D341Med (cell line): ENCODE measurements at places on chromosomes 2 and 18.

GRCh38 chr2:165202239-165202638, 1.6 kb downstream of the SCN3A start:
- no peak for DNase-seq

GRCh38 chr18:50507120-50507590, 52.7 kb upstream of the MAPK4 start:
- peak; percentile 53 for DNase-seq

- DNase-seq: no peak
Observed at GRCh38 chr2:23093513-23093912, 291.5 kb upstream of the KLHL29 start.

- no peak for DNase-seq
Observed at GRCh38 chr2:72949642-72950041, 32.3 kb downstream of the EMX1 start.

DNA sequence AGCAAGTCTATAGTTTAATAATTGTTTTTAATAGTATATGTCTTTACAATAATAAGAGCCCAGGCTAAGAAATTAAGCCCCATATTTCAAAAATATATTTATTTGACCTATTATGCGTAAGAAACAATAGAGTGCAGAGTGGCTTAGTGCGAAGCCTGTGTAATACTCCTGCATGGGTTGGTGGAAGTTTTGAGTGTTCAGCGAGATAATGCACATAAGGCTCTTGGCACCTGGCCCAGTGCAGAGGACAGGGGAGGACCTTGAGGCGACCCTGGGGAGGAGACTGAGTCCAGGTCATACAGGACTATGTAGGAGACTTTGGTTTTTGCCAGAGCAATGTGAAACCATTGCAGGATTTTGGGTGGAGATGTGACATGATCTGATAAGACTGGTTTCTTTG, 132.4 kb upstream of the ST6GAL2 start:
- DNase-seq: no peak

DNA sequence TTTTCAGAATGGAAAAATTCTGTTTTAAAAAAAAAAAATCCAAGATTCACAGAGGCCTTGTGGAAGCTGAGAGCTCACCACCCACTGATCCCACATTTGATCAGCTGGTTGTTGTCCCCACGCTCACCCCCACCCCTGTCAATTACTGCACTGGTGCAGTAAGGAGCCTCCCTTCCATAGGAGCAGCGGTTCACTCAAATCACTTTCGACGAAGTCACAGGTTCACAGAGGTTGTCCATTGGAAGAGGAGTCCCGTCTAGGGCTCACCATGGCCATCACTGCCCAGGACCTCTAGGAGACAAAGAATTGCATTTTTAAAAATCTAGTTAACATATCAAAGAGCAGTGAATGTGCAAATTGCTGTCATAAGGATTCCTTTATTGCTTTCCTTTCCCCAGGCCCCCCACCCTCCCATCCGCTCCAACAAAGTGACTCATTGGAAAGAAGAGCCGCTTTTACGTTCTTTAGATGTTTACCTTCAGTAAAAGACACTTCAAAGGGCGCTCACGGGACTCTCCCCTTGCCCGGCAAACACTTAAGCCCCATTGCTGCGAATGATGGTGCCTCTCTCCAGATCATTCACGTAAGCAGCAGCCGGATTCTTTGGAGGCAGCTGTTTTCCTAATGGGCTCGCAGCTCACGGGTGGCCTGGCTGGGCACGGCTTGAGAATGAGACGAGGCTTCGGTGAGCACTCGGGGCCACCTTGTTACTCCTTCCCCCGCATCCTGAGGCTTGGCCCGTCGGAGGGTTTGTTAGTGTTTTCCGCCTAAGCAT, 165.5 kb upstream of the SALL3 start:
- no peak for DNase-seq

- no peak for DNase-seq
Observed at GRCh38 chr2:129935118-129935517, 44.3 kb upstream of the RAB6C start.

DNA sequence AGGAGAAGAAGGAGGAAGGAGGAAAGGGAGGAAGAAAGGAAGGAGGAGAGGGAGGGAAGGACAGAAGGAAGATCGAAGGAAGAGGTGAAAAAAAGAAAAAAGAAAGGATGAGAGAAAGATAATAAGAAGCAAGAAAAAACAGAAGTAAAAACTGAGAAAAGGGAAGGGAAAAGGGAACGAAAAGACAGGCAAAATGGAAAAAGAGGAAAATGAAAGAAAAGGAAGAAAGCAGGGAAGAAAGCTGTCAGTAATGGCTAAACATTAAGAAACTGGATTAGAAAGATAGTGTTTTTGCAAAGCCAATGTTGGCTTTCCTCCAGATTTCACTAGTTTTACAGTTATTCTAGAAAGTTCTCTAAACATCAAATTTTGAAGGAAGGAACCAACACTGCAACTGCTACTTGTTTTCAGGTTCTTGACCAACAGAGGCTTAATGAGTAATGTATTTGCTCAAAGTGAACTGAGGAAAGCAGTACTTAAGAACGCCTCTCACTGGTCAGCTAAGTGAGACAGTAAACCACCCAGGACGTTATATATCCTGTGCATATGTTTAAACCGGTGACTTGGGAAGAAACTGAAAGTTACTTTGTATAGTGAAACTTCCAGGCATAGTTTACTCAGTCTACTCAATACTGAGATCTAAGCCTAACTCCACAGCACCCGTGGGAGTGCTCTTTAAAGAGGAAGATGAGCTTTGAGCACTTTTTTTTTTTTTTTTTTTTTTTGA, 286.2 kb upstream of the TRIB2 start:
- DNase-seq: no peak

- DNase-seq: no peak
Observed at GRCh38 chr18:7622721-7623120, 55.6 kb downstream of the PTPRM start.

GRCh38 chr2:27464443-27464842, 22.3 kb downstream of the KRTCAP3 start:
- no peak for DNase-seq

- no peak for DNase-seq
Observed at GRCh38 chr2:101740555-101740964, 43.1 kb downstream of the MAP4K4 start.

DNA sequence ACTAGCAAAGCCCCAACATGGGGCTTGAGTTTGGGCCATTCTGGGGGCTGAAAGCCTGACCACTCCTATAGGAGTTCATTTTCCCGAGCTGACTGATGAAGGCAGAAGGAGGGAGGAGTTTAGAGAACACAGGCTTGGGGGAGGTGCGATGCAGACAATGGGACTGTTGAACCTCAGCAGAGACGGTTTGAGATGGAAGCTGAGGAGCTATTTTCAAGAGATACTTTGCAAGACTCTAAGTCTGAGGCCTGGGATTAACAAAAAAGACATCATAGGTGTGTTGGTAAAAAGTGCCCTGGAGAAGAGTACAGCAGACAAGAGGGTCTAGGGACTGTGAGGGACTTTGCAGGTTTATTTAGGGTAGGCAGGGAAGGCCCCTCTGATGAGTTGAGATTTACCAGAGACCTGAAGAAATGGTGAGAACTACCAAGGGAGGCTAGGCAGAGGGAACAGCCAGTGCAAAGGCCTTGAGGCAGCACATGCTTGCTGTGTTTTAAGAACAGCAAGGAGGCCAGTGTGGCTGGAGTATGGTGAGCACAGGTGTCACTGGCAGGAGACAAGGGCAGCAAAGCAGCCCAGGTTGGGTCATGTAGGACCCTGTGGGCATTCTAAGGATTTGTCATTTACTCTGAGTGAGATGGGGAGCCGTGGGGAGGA, 31.6 kb downstream of the PCBP1 start:
- DNase-seq: no peak

DNA sequence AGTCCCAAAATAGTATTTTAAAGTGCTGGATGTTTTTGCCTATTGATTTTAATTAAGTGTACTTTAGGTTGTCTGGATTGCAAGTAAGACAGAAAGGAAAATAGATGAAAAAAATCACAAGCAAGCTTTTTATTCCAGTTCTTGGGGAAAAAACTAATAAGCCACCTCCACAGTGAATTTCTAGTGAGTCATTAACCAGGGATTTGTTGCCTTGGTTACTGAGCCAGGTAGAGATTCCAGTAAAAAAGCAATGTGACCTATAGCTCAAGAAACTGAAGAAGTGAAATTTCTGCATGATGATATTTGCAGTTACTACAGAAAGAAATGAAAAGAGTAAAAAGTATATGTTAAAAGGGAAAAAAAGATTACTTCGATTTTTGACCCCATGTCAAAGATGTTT, 160.6 kb downstream of the METTL4 start:
- DNase-seq: no peak

- no peak for DNase-seq
Observed at GRCh38 chr2:107687073-107687472, 139.6 kb upstream of the RGPD4 start.

- no peak for DNase-seq
Observed at GRCh38 chr2:20555954-20556353, 94.9 kb downstream of the HS1BP3 start.

DNA sequence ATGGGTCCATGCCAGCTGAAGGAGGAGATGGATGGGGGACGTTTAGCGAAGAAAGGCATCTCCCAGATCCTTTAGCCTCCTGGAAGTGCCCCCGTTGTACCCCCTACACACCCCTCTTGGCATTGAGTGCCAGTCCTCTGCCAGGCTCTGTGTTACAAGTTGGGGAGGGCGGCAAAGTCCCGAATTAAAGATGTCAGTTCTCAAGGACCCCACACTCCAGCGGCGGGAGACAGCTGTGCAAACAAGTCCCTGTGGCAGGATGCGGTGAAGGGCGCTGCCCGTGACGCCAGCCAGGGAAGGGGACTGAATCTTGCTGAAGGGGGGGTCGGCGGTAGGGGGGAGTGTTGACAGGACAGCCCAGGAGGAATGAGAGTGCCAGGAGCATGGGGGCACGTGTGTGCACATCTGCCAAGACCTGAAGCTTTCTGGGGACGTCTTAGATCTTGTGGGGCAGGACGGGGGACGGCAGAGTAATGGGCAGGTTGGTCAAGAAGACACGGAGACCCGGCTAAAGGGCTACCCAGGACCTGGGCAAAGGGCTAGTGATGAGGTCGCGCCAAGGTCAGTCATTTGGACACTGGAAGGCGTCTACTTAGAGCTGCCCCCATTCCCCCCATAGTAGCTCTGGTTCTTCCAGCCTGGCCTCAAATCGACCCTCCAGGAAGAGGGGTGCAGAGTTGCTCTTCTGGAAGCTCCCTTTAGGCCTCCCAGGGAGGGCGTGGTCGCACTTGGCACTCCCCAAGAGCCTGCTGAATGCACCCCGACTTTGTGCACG, 2.8 kb upstream of the CTDSP1 start:
- DNase-seq: peak; percentile 36

GRCh38 chr2:127091886-127092285, 15.1 kb downstream of the BIN1 start:
- DNase-seq: no peak

DNA sequence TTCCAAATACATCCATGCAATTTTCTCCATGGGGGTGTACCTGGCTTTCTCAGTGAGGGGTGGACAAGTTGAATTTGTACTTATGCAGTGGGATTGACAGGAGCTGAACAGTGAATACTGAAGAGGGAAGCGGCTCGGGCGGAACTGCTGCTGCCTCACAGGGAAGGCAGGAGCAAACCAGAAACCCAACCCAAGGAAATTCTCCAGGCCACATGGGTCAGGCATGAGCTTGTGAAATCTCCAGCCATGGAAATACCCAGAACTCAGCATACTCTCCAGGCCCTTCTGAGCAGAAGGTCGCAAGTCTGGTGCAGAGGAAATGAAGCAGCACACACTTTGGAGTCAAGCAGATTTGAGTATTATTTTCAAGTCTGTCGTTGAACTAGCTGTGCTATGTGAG, 26.5 kb upstream of the INO80C start:
- no peak for DNase-seq

- no peak for DNase-seq
Observed at GRCh38 chr2:191122638-191123294, 28.0 kb downstream of the STAT4 start.

- DNase-seq: no peak
Observed at GRCh38 chr2:157245846-157246764, 11.4 kb upstream of the GALNT5 start.

DNA sequence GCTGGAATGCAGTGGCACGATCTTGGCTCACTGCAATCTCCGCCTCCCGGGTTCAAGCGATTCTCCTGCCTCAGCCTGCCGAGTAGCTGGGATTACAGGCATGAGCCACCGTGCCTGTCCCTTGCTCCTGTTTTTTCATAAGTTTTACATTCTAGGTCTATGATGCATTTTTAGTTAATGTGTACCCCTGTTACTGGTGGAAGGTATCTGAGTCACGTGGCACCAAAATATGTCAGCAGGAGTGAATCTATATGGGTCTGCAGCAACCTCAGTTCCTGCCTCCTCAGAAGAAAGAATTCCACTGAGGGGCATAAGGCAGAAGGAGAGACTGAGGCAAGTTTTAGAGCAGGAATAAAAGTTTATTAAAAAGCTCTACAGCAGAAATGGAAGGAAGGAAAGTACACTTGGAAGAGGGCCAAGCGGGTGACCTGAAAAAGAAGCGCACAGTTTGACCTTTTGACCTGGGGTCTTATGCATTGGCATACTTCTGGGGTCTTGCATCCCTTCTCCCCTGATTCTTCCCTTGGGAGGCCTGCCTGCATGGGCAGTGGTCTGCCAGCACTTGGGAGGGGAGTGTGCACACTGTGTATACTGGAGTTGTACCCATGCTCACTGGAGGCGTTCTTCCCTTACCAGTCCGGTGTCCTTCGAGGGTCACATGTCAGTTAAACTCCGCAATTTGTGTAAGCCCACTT, 1.1 kb upstream of the MFSD2B start:
- DNase-seq: no peak

GRCh38 chr2:145323512-145323911, 803.6 kb upstream of the ZEB2 start:
- DNase-seq: no peak

DNA sequence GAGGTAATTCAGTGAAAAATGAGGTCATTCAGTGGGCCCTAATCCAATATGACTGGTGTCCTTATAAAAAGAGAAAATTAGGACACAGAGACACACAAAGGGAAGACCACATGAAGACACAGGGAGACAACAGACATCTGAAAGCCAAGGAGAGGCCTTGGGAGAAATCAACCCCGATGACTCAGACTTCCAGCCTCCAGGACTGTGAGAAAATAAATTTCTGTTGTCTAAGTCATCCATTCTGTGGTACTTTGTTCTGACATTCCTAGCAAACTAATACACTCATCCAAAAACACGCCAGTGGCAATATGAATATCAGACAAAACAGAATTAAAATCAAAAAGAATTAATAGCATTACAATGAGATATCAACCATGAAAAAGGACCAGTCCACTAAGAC, 303.7 kb downstream of the SS18 start:
- DNase-seq: no peak

DNA sequence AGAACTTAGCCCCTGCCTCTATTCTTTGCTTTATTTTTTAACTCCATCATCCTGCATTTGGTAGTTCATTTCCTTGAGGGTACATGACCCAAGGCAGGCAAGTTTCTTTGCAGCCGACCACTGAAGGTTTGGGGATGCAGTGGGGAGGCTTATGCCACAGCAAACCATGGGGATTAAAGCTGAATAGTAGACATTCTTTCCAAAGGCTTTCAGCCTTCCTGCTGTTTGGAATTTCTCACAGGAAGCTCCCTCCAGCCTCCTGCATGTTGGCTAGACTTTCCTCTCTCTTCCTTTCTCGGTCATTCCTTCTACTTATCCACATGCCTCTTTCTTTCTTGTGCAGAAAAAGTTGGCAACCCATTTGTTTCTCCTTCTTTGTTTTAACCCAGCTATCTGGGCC, 77.3 kb downstream of the SOCS6 start:
- no peak for DNase-seq
